Renal cortical epithelial cell (primary cell): ENCODE measurements at places on chromosomes 2 and 18.

DNA sequence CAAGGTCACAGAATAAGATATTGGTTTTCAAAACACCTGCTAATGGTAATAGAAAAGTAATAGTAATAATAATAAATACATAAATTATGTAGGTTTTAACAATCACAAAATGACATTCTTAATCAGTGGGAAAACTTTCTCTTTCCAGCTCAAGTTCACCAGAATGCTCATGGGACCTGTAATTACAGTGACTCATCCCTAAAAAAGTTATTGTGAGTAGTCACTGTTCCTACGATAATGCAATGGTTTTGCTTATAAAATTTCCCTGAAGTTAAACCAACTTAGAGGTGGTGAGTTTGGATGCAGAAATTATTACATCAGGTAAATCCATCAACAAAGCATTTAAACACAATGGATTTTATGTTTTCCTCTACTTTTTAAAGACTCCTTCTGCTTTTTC, 502.3 kb downstream of the PID1 start:
- DNase-seq = peak; percentile 91

DNA sequence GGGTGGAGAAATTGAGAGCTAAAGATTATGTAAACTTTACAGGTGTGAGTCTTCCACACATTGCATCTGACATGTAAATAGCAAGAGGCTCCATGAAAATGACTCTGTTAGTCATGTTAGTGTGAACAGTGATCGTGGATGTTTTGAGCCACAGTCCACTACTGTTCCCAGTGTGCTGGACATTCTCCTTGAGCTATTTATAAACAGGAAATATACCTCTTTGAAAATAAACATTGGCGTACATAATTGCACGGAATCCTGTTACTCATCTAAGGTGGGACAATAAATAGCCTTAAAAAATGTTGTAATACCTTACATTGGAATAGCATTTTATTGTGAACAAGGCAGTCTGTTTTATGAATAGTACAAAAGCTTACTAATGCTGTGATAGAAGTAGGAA, 37.0 kb downstream of the LIMS1 start:
- DNase-seq = peak; percentile 74

GRCh38 chr2:117771969-117772630, 42.4 kb upstream of the DDX18 start:
- DNase-seq = peak; percentile 49

GRCh38 chr18:1544016-1544415, 639.3 kb downstream of the ADCYAP1 start:
- DNase-seq = no peak

DNA sequence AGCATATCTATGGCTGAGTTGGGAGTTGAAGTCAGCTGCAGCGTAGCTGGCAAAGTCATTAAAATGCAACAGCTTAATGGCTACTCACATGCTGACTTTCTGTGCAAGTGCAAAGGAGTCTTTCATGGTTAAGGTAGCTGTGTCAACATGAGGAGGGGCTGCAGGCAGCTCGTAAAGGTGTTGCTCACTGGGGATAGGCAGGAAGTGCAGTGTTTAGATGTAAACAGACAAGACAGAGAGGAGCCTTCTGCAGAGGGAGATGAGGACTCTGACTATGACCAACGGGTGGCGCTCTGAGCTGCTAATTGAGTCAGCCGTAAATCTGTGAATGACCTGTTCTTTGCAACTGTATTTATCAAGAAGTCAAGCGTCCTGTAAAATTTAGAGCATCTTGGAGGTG, 22.3 kb upstream of the CAVIN2 start:
- peak; percentile 42 for DNase-seq

- no peak for DNase-seq
Measured at GRCh38 chr2:219350710-219351221, 18.2 kb upstream of the RESP18 start.

DNA sequence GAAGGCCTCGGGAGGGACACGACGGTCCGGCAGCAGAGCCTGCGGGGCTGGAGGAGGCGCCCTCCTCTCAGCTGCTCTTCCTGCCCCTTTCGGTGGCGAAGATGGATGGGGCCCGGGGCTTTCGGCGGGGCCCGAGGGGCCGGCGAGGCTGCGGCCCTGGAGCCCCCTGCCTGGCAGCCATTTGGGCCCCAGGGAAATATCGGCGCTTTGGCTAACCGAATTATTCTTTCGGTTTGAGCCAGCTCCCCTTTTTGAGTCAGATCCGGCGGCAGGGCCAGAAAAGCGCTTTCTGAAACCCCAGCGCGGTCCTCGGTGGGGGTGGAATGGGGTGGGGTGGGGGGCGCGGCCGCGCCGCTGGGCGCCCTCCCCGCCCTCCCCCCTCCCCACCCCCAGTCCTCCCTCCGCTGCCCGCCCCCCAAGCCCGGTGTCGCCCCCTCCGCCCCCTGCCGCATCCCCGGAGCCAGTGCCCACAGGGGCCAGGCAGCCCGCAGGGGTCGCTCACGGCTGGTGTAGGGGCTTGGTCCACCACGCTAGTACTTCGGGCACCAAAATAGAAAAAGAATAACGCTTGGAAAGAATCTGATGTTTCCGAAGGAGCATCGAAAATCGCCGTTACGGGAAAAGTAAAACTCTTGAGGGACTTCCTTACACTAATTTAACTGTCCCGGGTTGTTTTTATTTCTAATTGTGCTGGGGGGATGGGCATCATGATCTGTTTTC, 9.1 kb upstream of the ARID5A start:
- DNase-seq = no peak

DNA sequence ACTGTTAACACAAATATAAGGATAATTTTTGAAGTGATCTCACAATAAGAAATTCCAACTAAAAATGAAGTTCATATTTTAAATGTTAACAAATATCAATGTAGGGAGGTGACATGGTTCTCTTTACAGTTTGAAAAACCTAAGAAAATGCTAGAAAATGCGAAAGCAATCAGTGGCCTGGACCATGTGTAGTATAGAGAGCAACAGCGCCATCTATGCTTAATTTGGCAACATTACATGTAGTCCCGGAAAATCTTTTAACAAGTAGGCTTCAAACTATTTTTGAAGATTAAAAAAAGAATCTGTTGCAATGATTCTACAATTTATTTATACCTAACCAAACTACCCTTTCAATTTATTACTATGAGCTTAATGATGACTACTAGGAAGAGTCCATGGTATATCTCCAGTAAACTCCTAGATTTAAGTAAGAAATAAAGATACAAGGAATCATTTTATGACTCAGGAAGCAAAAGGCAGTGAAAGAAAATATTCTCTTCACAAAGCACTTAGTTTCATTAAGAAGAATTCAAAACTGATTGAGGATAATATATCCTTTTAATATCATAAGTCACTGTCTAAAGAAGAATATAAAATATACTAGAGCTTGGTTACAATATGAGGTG, 33.3 kb downstream of the NDUFA10 start:
- peak; percentile 65 for DNase-seq

- DNase-seq = no peak
Measured at GRCh38 chr2:133438848-133439564, 129.3 kb downstream of the NCKAP5 start.

DNA sequence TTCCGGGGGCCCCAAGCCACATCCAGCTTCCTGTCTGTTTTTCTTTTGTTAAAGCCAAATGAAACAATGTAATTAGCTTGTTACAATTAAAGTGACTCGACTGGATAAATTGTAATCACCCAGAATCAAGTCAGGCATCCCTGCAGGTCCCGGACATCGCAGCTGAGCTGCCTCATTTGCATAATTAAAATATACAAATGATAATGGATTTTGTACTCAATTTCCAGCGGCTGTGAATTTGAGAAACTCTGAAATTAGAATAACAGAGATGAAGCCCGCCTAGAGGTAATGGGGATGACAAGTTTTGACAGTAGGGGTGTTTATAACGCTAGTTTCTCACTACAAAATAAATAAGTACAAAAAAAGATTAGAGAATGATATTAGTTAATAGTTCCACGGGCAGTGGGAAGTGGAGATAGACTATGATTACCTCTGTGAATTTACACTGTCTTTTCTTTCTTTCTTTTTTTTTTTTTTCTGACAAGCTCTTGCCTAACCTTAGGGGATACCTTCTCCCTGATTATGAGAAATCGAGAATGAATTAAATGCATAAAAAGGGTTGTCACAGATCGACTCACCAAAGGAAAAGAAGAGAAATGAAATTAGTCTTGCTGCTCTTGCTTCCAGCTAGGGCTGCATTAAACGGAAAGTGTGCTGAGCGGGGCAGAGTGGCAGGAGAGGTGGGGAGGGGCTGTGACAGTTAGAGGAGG, 82.6 kb upstream of the SKOR2 start:
- DNase-seq = no peak

DNA sequence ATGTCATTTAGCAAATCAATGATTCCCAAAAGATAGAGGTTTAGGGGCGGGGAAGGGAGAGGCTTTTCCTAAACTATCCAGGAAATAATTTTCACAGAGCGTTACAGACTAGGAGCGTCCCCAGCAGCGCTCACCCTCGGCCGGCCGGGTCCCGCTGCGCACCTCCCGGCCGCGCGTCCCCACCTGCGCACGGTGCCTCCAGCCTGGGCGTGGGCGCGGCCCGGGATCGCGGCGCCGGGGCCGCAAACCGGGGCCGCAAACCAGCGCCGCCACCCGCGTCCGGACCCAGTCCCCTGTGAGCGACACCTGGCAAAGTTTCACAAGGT, 684 bp upstream of the ZCCHC2 start:
- DNase-seq = no peak

- DNase-seq = peak; percentile 1
Measured at GRCh38 chr2:153963256-153963655, 91.5 kb downstream of the GALNT13 start.

DNA sequence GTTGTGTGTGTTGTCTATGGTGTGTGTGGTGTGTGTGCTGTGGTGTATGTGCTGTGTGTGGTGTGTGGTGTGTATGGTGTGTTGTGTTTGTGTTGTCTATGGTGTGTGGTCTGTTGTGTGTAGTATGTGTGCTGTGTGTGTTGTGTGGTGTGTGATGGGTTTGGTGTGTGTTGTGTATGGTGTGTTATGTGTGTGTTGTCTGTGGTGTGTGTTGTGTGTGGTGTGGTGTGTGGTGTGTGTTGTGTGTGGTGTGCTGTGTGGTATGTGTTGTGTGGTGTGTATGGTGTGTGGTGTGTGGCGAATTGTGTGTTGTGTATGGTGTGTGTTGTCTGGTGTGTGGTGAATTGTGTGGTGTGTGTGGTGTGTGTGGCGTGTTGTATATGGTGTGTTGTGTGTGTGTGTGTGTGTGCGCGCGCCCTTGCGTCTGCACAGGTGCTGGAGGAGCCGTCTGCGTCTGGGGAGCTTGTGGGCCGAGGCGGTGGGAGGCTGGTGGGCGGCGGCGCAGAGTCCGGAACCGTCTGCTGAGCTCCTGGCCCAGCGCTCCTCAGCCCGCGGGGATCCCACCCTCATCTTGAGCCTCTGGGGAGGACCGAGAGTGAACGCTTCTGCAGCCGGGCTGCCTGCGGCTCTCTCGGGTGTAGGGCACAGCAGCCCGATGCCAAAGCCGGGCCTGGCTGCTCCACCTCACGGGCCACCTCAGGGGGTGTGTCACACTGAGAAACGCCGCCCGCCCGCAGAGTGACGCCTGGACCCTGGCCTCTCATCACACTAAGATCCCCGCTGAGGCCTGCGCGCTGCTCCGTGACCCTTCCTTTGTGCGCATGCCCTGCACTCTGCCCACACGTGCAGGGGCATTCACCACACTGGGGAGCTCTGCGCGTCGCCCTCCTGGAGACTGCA, 8.8 kb upstream of the ADI1 start:
- DNase-seq = no peak

GRCh38 chr2:228377533-228377932, 196.0 kb upstream of the SPHKAP start:
- DNase-seq = no peak

DNA sequence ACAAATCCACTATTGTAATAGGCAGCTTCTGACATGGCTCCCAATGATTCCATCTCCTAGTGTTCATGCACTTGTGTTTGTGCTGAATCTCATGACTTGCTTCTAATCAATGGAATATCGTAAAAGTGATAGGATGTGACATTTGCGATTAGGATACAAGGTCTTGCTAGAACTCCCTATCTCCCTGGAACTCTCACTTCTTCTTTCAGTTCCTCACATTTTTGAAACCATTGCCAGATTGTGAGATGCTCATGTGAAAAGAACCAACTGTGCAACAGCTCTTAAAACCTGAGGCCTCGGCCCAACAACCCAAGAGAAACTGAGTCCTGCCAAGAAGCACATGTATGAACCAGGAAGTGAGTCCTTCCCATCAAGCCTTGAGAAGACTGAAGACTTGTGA, 226.9 kb upstream of the DTNA start:
- DNase-seq = no peak

GRCh38 chr2:879540-879939, 71.1 kb upstream of the SNTG2 start:
- DNase-seq = no peak

DNA sequence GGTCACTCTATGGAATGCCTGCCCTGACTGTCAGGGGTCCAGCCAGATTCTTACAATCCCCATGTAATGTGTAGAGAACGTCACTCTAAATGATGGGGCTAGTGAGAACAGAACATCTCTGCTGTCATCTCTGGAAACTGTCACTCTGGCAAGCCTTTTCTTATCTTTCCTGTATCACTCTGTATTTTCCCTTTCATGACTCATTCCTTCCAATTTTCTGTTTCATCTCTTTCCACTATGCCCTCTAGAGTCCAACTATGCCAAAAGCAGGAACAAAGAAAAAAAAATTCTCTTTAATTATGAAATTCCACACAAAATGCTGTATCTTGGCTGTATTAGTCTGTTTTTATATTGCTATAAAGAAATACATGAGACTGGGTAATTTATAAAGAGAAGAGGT, 608.8 kb downstream of the ADCYAP1 start:
- peak; percentile 1 for DNase-seq

GRCh38 chr2:1656326-1656960, 87.9 kb downstream of the PXDN start:
- DNase-seq = no peak

DNA sequence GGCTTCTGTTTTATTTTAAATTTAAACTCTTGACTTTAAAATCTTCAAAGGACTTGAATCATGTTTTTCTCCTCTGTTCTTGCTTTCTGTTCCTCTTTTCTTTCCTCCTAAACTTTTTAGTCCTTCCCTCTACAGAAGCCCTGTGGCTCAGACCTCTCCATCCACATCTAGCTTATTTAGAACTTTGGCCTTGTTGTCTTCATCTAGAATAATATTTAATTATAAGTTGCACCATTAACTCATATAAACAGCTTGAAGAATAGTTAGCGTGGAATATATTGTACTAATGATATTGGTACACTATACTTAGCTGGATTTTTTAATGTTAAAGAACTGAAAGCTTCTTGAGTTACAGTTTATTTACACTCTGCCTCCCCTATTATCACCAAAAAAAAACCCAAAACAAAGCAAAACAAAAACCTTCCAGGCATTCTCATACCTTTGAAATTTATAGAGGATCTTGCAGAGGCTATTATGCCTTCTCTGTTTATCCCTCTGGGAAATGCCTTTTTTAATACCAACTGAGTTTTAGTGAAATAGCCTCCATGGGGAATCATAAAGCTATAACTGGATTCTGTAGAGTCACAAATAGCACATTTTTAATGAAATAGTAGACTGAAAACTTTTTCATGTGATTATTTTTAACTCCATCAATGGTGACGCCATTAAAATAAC, 9.2 kb upstream of the CCDC141 start:
- DNase-seq = no peak

DNA sequence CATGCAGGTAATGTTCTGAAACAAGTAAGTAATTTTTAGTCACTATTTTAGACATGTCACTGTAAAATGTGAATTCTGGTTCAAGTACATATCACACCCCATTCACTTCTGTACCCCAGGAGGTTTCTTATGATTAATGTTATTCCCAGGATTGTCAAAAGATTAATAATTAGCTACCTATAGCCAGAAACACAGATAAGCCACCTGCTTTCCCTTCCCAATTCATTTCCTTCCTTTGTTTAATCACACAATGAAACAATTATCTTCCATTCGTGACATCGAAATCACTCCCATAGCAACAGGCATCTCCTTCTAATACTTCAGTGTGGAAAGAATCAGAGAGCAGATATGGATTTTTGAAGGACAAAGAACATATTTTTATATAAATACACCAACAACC, 1650.3 kb upstream of the CELF4 start:
- no peak for DNase-seq
